ENCODE measurements at places on chromosomes 4 and X.

- DNase-seq = no peak
Observed at GRCh38 chr4:185740471-185740873, 71.5 kb downstream of the SORBS2 start.

GRCh38 chr4:165502916-165503907, 124.4 kb downstream of the CPE start:
- no peak for DNase-seq

DNA sequence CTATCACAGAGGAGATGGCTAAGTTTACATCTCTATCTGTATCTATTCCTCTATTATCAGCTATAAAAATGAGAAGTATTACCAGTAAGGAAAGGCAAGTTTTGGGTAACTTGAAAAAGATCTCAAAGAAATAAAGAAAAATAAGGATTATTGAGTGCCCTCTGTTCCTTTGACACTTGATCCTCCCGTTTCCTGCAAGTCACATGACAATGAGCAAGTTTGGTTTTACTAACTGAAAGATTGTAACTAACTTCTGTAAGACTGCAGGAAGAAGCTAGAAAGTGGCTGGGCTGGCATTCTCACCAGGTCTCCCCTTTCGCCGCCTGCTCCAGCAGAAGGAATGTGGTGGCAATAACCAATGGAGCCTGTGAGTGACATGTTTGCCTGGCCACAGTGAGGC, 59.2 kb downstream of the ARHGAP24 start:
- DNase-seq = no peak

- no peak for DNase-seq
Observed at GRCh38 chr4:113899271-113900070, 80.0 kb downstream of the ARSJ start.

- no peak for DNase-seq
Observed at GRCh38 chrX:69813677-69814076, 197.8 kb downstream of the EDA start.

- no peak for DNase-seq
Observed at GRCh38 chr4:58953575-58953974, 1843.4 kb upstream of the IGFBP7 start.

DNA sequence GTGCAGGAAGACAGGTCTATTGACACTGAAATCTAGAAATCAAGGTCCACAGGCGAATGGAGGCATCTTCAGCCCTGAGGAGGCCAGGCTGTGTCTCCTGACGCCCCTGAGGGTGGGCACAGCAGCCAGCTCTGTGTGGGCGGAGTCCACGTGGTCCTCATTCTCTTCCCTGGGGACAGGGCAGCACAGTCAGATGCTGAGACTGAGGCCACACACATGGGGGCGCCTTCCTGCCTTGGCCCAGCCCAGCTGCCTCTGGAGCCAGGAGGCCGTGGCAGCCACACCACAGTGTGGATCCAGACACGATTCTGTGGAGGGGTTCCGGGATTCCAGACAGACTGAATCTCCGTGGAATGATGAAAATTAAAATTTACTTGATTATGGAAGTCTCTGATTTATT, 20.8 kb downstream of the FGFR3 start:
- no peak for DNase-seq
